RPMI7951 (cell line): ENCODE measurements at places on chromosomes 3 and 15.

DNA sequence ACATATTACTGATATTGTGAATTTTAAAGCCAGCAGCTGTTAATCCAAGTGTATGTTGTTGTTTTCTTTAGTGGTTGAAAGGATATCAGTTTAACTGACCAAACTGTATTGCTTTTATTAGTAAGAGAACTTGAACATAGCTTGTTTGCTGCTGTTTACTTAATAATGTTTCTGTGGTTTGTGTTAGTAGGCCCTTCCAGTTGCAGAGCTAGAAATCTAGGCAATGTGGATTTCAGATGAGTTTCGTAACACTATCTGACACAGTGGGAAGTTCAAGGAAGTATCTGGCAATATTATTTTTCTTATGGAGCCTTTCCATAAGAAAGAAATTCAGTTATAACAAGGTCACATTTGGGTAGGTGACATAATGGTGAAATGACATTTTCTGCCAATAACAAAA, 18.5 kb downstream of the ZNF609 start:
- DNase-seq: no peak

DNA sequence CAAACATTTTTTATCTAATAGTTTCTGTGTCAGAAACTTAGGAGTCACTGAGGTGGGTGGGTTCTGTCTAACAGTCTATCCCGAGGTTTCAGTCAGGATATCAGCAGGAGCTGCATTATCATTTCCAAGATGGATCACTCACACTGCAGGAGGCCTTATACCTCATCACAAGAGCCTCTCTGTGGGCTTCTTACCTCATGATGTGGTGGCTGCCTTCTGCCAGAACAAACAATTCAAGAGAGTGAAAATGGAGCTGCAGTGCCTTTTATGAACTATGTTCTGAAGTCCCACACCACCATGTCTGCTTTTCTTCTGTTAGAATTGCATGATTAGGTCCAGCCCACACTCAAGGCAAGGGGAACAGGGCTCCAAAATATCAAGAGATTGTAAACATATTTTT, 27.9 kb downstream of the RFX7 start:
- peak; percentile 28 for DNase-seq

- peak; percentile 76 for DNase-seq
Observed at GRCh38 chr3:150022381-150023238, 51.9 kb upstream of the PFN2 start.

DNA sequence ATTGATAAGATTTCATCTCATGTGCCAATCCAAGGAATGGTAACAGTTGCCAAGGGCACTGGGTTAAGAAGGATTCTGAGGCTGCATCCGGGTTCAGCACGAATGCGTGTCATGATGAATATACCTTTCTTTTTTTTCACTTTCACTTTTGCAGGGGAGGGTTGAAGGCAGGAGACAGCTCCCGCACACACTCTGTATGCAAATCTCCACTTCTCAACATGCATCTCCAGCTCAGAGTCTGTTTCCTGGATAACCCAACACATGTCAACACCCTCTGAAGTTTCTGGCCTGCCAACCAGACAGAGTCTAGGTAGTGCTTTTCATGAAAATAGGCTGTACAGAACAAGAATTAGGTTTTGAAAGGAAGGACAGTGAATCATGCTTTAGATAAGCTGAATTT, 21.6 kb downstream of the B4GALT4 start:
- no peak for DNase-seq

GRCh38 chr3:46480491-46481195, 15.9 kb upstream of the LTF start:
- no peak for DNase-seq

DNA sequence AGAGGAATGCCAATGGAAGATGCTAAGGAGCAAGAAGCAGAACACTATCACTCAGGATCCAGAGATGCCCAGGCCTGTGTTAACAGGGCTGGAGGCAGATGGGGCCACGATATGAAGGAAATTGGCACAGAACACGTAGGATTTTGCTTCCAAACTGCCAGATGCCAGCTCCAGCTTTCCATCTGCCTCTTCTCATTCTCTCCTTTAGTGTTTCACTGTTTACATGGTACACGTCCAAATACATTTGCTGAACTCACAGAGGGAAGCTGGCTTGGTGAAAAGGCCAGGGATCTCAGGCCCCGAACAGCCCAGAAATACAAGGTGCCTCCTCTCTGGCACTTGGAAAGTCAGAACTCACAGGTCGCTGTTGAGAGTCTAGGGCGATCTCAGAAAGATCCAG, 187.0 kb downstream of the NTRK3 start:
- no peak for DNase-seq

DNA sequence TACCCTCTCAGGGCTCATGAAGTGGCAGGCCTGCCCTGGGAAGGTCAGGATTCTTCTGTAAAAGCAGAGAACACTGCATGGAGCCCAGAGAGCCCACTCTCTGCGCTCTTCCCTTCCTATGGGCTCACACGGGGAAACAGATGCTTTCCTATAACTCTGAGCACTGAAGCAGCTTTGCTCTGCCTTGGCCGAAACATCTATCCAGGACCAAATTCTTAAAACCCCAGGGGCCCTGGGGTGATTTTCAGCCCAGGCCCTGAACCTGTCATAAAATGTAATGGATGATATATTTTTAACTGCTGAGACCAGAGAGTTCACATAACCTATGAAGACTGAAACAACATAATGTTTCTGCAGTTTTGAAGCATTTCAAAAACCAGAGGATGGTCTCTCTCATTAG, 249.9 kb upstream of the CTDSPL start:
- DNase-seq: no peak

GRCh38 chr3:47912006-47912504, 104.2 kb downstream of the MAP4 start:
- DNase-seq: peak; percentile 25

GRCh38 chr3:55085231-55085630, 157.4 kb upstream of the LRTM1 start:
- DNase-seq: no peak

- DNase-seq: no peak
Observed at GRCh38 chr3:23270423-23270822, 67.3 kb downstream of the UBE2E2 start.

- peak; percentile 46 for DNase-seq
Observed at GRCh38 chr3:76134166-76134565, 348.8 kb upstream of the ZNF717 start.

GRCh38 chr3:21462141-21462540, 288.9 kb downstream of the ZNF385D start:
- no peak for DNase-seq

DNA sequence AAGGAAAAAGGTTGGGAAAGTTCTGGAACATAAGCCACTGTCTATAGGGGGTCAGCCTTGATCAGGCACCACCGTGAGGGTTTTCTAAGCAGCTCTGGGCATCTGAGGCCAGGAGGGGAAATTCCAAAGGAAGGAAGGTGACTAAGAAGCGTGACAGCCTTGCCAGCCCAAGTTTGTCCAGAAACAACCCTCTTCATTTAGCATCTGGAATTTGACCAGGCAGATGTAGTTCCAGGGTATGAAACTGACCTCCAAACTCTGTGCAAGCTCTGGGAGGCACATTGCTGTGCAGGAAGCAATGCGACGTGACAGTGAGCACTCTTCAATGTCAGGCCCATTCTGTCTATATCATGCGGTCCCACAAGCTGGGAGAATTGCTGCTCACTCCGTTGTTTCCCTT, 85.4 kb upstream of the TPM1 start:
- DNase-seq: peak; percentile 97

- DNase-seq: peak; percentile 18
Observed at GRCh38 chr3:76107935-76108570, 322.7 kb upstream of the ZNF717 start.

GRCh38 chr3:29286478-29287240, 5.8 kb downstream of the RBMS3 start:
- peak; percentile 60 for DNase-seq

- no peak for DNase-seq
Observed at GRCh38 chr15:93866948-93867347, 364.4 kb upstream of the MCTP2 start.

- DNase-seq: no peak
Observed at GRCh38 chr15:42058791-42059190, 35.6 kb downstream of the PLA2G4D start.

DNA sequence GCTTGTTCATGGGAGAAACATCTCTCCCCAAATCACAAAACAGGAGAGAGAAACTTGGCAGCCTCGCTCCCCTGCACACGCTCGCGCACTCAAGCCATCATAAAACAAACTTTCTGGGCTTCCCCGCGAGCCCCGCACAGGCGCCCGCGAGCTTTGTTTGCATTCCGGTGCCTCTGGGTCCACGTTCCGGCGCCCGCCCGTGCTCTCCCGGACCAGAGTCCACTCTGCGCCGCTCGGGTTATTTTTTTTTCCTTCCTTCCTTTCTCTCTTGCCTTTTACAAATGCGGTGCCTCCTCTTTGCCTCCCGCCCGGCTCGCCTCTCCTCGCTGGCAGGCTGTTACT, 363 bp downstream of the MAGI1 start:
- DNase-seq: no peak

DNA sequence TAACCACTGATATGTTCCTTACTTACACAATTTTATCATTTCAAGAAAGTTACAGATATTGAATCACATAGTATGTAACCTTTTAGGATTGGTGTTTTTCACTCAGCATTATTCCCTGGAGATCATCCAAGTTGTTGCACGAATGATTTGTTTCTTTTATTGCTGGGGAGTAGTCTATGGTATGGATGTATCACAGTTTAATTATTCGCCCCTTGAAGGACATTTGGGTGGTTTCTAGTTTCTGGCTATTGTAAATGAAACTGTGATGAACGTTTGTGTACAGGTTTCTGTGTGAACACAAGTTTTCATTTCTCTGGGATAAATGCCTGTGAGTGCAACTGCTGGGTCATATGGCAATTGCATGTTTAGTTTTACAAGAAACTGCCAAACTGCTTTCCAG, 68.8 kb downstream of the NMNAT3 start:
- DNase-seq: no peak

DNA sequence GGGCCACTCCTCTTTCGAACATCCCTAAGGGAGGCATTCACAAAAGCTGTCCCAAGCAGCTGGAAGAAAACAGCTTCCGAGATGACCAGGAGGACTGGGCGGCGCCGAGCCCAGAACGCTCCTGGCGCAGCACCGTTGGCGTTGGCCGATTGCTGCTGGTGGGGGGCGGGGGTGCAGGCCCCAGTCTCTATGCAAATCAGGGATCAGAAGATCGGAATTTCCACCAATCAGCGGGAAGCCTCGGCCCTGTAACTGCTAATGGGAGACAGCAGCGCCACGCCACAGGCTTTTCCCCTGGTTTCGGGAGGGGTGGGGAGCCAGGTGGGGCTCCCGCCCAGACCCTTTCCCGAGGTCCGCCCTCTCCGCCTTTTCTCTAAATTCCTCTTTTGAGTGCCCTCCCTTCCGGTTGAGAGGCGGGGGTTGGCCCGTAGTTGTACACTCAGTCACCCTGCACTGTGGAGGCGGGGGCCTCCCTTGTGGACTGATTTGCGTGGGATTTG, 27.0 kb downstream of the HMCES start:
- DNase-seq: no peak

GRCh38 chr15:28952666-28953491, 67.1 kb downstream of the APBA2 start:
- no peak for DNase-seq

- DNase-seq: peak; percentile 83
Observed at GRCh38 chr3:127485396-127486170, 105.0 kb downstream of the TPRA1 start.

GRCh38 chr3:46501702-46502101, 3.9 kb downstream of the RTP3 start:
- DNase-seq: peak; percentile 45

DNA sequence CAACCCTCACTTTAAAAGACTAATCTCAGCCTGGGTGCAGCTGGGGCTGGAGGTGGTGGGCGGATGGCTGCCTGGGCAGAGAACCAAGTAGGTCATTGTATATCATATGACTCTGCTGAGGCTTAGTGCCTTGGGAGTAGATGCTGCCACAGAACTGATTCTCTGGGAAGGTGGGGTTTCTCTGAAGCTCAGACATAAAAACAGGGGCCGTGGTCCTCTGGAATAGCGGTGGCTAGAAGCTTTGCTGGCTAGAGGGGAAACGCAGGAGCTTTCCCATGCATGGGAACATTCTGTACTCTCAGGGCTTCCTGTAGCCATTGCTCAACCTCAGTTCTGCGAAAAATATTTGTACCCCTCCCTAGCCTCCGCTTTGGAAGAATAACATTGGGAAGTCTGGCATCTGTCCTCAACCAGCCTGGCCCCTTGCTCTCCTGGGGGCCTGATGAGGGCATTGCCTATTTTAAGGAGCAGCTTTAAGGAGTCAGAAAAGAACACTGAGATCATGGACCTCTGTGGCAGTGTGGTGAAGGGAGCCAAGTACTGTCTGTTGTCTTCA, 14.7 kb downstream of the TIMP4 start:
- peak; percentile 23 for DNase-seq

- DNase-seq: peak; percentile 70
Observed at GRCh38 chr3:54988838-54989630, 61.2 kb upstream of the LRTM1 start.

DNA sequence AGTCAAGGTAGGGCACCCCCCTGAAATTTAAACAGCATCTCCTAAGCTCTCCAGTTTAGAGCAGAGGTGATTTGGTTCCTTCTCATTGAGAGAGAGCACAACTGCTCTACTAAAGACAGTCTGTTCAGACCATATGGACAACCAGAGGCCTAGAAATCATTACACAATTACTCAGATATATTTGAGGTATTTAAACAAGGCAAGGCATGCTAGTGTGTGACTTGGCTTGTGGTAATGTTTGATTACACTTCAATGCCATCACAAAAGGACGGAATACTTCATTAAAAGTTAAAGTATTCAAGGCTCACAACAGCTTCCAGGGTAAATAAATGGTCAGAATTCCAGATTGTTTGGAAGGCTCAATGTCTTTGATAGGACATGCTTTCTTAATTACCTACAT, 110.2 kb downstream of the LRTM1 start:
- no peak for DNase-seq

- DNase-seq: peak; percentile 95
Observed at GRCh38 chr3:110814170-110815007, 257.2 kb upstream of the NECTIN3 start.

GRCh38 chr3:178456621-178457285, 79.5 kb upstream of the KCNMB2 start:
- DNase-seq: peak; percentile 41

GRCh38 chr3:152019508-152019907, 146.1 kb downstream of the SUCNR1 start:
- peak; percentile 11 for DNase-seq

GRCh38 chr3:125556314-125556713, 36.3 kb upstream of the SNX4 start:
- no peak for DNase-seq

GRCh38 chr15:73575636-73576247, 57.4 kb downstream of the NPTN start:
- DNase-seq: peak; percentile 12

GRCh38 chr3:13595485-13595884, 46.6 kb downstream of the FBLN2 start:
- no peak for DNase-seq

- peak; percentile 99 for DNase-seq
Observed at GRCh38 chr3:4978204-4978965, 852 bp upstream of the BHLHE40 start.

- DNase-seq: no peak
Observed at GRCh38 chr15:83767741-83768140, 113.8 kb downstream of the ADAMTSL3 start.

DNA sequence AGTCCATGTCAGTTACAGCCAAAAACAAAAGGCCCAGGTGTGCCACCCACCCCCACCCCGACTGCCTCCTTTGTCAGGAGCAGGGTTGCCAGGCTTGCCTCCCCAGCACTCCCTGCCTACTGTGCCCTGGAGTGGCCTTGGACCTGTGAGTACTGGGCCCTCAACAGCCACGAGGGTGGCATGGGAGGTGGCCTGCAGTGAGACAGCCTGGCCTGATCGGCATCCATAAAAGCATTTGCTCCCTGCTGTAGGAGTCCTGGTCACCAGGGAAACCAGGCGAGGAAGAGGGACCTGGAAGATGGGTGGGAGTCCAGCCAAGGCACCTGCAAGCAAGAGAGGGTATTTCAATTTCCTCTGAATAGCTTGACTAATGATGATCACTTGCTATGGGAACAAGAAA, 56.4 kb upstream of the KCNMB2 start:
- DNase-seq: no peak
